ENCODE measurements at places on chromosomes 5 and 9.
A peak's percentile ranks its signal among the peaks of the same experiment; 100 is the strongest.

DNA sequence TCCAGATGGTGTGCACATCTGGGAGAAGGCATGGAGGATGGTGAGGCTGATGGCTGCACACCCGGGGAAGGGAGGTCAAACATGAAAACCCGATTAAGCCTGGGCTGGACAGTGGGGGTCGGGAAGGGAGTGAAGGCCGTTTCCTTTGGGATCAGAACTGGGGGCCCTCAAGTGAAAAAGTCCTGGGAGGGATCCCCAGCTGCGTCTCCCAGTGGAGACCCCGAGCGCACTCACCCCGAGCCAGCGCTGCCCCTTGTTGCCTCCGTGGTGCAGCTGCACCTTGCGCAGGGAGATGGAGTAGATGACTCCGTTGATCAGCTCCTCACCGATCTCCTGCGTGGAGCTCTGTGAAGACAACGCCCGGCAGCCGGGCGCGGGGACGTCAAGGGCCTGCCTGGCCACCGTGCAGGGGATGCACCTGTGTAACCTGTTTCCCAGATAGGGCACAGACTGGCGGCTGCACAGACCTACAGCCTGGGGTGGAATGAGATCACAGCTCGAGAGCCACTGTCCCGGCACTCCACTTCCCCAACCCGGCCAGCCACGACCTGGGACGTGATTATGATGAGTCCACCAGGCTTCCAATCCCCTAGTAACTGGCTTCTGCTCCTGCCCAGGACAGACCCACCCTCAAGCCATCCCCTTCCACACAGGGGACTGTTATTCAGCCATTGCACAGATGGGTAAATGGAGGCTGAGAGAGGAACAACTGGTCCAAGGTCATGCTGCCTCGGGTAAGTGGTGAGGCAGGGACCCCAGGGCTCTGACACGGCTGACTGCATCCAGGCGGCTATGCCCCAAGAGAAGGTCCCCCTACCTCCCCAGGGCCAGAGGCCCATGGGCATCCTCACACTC, 9.0 kb downstream of the RALGDS start:
- DNase-seq, result no peak

DNA sequence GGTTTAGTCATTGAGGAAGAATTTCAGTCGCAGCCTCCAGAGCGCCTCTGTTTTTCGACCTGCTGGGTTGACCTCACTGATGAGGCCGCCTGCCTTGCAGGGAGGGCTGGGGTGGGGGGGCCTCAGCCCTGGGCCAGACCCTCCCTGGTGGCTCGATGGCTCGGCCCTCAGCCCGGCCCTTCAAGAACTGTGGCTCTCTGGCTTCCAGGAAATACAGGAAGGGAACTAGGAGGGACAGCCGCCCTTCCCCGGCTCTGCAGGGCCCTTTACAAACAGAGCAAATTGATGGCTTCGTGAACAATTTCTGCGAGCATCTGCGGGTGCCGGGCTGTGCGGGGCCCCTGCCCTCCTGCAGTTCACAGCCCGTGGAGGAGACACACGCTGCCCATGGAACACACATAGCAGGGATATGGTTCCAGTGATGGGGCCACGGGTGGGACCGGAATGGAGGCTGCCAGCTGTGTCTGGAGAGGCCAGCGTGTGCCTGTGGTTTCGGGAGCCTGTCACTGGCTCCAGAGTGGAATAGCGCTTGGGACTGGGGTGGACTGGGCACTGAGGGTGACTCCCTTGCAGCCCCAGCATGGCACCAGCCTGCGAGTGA, 39.6 kb downstream of the COL5A1 start:
- DNase-seq, result no peak

DNA sequence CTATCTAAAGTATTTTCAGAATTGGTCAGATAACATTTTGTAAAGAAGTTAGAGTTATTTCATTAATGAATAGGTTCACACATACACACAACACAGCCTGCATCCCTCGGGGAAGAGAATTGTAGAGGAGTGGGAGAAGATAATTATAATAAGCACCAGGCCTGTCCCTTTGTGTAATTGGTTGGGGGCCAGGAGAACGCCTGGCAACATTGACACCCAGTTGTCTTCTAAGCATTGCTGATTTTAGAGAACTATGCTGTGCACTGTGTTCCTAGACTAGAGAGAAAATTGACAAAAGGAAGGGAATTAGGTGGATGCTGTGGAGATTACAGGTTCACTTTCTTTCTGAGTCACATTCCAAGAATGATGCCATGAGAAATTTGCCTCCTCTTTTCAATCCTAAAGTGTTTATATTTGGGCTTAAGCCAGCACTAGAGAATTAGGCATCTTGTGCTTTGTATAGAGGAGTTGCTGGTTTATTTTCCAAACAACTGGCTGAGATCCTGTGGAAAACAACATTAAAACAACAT, 247.6 kb downstream of the COX7C start:
- DNase-seq, result no peak

- DNase-seq, result no peak
These were observed 10.6 kb downstream of the PTGR1 start for GRCh38 chr9:111588846-111589245.

DNA sequence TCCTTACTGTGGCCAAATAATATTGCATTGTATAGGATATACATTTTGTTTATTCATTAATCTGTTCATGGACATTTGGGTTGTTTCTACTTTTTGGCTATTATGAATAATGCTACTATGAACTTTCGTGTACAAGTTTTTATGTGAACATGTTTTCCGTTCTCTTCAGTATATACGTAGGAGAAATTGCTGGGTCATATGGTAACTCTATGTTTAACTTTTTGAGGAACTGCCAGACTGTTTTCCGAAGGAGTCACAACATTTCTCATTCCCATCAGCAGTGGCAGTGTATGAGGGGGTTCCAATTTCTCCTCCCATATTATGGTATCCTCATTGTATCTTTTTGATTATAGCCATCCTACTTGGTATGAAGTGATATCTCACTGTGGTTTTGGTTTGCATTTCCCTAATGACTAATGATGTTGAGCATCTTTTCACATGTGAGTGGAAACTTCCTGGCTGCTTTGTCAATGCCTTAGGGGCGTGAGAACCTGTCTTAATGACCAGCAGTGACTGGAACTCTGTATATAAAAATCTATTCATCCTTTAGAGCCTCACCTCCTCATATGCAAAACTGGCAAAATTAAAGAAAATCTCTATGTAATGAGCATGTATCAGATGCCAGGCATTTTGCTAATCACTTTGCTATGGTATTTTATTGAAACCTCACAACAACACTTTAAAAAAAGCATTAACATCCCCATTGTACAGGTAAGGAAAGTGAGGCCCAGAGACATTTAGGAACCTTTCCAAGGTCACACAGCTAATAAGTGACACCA, 47.8 kb upstream of the TGFBR1 start:
- DNase-seq, result peak; percentile 57

DNA sequence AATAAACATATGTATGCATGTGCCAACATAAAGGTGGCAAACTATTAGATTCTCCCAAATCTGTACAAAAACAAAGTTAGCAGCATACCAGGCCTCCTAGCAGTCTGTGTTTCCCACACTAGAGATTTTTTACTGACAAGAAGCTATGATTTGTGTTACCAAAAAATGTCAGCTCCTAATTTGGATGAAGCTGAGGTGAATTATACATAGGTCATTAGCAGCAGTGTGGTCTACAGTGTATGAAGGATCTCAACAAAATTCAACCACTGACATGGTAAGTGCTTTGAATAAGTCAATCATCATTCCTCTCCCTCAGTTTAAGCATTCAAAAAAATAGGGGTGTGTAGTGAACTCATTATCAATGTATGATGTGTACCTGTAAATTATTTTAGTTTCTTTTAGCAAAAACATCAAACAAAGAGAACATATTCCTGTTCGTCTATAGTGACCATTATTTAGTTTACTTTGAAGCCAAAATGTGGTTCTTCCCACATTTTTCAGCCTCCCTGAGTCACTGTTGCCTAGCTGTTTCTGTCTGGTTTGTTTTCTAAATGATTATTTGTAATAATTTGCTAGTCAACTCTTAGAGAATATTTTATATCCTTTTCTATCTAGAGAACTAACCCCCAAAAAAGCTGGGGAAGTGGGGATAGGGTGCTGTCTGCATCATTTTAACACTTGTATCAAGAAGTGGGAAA, 52.1 kb upstream of the RGMB start:
- DNase-seq, result no peak

- DNase-seq, result no peak
These were observed 369.4 kb downstream of the CDH9 start for GRCh38 chr5:26669031-26669430.

GRCh38 chr5:169850409-169850808, 129.9 kb downstream of the INSYN2B start:
- no peak for DNase-seq

DNA sequence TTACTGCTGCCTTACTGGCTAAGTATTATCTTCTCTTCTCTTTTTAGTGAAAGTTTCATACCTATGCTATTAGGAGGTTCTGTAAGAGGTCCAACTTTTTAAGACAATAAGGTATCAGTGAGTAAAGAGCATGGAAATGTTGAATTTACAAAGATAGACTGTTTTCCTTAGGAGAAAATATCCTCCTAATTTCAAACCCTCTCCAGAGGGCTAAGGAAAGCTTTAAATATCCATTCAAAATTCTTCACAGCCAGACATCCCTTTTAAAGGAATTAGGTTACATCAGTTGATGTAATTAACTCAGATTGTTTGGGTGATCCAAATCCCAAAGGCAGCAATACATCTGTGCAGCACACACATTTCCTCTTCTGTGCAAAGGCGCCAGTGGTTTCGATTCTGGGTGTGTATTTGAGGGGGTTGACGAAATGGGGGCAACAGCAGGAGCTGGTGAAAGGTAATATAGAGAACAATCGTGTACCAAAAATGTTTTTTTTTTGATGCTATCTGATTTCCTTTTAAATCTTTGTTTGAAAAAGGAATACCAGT, 273.8 kb upstream of the RPS23 start:
- DNase-seq, result no peak

GRCh38 chr5:176366232-176366894, 1.1 kb downstream of the ARL10 start:
- no peak for DNase-seq

GRCh38 chr9:129731477-129732085, 21.3 kb downstream of the PTGES start:
- DNase-seq, result no peak

DNA sequence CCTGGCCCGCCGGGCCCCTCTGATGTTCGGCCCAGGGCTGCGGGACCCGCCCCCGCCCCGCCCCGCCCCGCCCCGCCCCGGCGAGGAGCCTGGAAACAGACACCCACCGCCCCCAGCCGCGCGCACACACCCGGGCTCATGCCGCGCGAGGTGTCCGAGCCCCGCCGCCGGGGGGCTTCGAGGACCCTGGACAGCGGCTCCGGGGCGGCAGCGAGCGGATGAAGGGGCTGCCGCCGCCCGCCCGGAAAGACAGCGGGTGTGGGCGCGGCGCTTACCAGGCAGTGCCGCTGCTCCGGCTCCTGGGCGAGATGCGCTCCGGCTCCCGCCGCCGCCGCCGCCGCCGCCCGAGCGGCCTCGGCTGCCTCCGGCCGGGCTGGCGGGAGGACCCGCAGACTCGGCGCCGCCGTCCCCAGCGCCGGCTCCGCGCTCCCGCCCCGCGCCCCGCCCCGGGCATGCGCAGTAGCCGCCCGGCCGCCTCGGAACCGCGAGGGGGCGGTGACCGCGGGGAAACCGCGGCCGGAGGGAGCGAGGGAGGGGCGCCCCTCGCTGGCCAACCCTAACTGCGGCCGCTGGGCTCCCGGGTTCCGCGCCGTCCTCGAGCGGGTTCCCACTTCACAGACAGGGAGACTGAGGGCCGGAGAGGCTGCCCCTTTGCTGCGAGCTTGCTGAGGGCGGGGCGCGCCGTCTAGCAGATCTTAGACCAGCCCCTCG, at the start of gene GPRIN1:
Gene GPRIN1, minus strand, starts transcription at position 433 of the 711 bp plus-strand sequence. CDS start 10,322 bp downstream, outside the sequence.
- DNase-seq, result peak; percentile 39

DNA sequence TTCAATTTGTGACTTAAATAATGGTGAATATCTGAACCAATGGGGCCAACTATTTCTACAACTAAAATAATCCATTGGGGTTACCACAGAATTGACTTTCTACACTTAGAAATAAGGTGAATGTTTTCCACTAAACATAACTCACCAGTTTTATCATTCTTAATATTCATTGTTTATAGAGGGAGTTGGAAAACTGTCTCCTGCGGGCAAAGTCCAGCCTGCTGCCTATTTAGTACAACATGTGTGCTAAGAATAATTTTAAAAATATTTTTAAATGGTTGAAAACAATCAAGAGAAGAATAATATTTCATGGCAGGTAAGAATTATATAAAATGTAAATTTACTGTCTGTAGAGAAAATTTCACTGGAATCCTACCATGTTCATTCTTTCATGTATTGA, 45.2 kb upstream of the ZFAND5 start:
- no peak for DNase-seq

DNA sequence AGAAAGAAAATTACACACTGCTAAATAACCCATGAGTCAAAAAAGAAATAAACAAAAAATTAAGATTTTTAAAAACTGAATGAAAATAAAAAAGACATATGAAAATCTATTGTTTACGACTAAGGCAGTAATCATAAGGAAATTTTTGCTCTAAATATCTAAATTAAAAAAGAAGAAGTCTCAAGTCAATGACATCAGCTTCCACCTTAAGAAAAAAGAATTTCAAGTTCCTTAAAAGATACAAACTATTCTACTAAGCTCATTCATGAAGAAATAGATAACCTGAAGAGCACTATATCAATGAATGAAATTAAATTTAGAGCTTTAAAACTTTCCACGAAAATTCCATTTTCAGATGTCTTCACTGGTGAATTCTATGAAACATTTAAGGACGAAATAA, 15.7 kb upstream of the STARD4 start:
- no peak for DNase-seq

GRCh38 chr5:159210846-159211245, 1.5 kb upstream of the RNF145 start:
- DNase-seq, result no peak

DNA sequence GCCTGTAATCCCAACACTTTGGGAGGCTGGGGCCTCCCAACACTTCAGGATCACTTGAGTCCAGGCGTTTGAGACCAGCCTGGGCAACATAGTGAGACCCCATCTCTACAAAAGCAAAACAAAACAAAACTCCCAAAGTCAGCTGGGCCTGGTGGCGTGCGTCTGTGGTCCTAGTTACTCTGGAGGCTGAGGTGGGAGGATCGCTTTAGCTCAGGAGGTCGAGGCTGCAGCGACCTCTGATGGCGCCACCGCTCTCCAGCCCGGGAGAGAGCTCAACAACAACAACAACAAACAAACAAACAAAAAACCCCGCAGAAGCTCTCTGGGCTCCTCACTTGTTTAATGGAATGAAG, 528 bp downstream of the ACOT12 start:
- no peak for DNase-seq

GRCh38 chr5:5460311-5460710, 37.8 kb downstream of the ICE1 start:
- DNase-seq, result no peak

DNA sequence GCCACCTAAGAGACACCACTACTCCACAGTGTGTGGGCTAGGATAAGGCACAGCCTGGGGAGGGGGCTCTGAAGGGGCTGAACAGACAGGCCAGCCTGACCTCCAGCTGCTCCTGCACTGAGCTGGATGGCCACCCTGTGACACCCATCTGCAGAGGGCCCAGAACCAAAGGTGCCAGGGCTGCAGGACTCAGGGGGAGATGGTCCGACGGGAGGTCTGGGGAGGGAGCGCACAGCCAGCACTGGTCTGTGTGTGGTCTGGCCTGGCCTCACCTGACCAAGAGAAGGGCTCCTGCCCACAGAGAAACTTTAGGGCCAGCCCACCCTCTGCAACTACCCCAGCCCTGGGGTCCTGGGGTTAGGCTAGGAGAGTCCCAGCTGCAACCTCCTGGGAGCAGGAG, 789 bp downstream of the LTC4S start:
- no peak for DNase-seq

- DNase-seq, result no peak
These were observed 82.0 kb upstream of the TRIO start for GRCh38 chr5:14061106-14061505.

All from CD4-positive, alpha-beta T cell treated with Interleukin-2 at 100 ng/mL for 4 hours (primary cell).